ENCODE measurements at places on chromosomes 5 and 9.

GRCh38 chr5:59025734-59026133 lies 442.9 kb downstream of the RAB3C start:
- no peak for DNase-seq

- DNase-seq = no peak
Measured at GRCh38 chr5:176769911-176770310, 40.4 kb upstream of the UNC5A start.

- DNase-seq = no peak
Measured at GRCh38 chr5:40446910-40447309, 232.8 kb upstream of the PTGER4 start.

- DNase-seq = no peak
Measured at GRCh38 chr9:134061688-134062371, 6.0 kb downstream of the BRD3 start.

- no peak for DNase-seq
Measured at GRCh38 chr9:86099701-86100364, 475 bp upstream of the GOLM1 start.

DNA sequence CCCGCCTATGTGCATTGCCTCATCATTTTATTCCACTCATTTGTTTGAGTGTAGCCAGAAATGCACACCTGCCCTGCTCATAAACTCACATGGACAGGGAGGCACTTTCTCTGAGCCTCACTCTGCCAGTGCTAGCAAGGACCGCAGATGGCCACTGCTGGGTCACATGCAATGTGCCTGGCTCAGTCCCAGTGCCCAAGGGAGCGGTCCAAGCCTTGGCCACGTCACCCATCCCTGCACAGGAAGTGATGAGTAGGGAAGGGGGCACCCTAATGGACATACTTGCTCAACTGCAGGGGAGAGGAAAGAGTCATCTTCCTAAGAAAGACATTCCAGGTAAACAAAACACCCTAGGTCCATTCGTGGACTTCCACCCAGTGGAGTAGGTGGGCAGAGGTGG lies 630.9 kb downstream of the IRX1 start:
- no peak for DNase-seq

- DNase-seq = no peak
Measured at GRCh38 chr9:29796291-29796952, 2223.1 kb upstream of the C9orf72 start.
